ENCODE measurements at places on chromosomes 3 and 15.

DNA sequence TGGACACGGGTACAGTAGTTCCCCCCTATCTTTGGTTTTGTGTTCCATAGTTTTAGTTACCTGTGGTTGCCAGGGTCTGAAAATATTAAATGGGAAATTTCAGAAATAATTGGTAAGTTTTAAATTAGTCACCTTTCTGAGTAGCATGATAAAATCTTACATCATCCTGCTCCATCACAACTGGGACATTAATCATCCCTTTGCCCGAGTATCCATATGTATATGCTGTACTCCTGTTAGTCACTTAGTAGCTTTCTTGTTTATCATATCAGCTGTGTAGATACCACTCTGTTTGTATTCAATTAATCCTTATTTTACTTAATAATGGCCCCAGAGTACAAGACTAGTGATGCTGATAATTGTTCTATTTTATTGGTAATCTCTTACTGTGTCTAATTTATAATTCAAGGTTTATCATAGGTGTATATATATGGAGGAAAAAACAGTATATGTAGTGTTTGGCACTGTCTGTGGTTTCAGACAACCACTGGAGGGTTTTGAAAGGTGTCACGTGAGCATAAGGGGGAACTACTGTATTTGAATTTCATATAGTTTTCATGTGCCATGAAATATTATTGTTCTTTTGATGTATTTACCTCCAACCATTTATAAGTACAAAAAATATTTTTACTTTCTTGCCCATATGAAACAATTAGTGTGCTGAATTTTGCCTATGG is 41.4 kb downstream of the CTDSPL2 start:
- no peak for DNase-seq

GRCh38 chr3:5319454-5319853 is 131.9 kb downstream of the EDEM1 start:
- no peak for DNase-seq

- no peak for DNase-seq
These were observed 60.4 kb downstream of the SPSB4 start for GRCh38 chr3:141111364-141112155.

DNA sequence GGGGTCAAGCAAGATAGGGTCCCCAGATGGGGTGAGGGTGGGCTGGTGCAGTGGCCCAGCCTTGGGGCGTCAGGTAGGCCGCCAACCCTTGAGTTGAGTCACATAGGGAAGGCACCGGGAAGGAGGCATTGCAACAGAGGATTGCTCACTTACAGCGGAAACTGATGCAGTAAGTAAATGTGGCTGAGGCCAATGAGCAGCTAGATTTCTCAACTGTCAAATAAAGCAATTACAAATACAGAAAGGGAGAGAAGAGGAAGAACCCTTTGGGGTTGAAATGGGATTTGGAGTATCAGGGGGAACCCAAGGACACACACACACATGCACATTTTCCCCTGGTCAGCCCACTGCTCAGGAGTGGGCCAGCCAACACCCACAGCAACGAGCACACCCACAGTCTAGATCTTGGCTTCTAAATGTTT is 44.0 kb downstream of the CHSY1 start:
- DNase-seq, result no peak

DNA sequence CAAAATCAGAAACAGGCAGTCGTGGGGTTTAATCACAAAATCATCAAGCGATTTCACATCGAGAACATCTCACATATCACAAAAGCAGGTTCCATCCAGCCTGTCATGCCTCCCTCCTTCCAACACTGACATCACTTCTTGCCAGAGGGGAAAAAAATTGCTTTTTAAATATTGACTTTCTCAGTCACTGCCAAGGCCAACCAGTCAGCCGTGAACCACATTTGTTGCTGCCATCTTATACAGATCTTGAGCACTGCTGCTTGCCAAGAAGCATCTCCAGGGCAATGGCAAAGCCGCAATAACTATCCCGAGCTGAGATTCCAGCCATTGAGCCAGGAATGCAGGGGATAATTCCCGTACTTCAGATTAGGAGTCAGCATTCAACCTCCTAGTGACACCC is 174.6 kb downstream of the ANXA2 start:
- DNase-seq, result no peak

- DNase-seq, result no peak
These were observed 1.1 kb downstream of the GORASP1 start for GRCh38 chr3:39106281-39106811.
